ENCODE measurements at places on chromosomes 11 and 22. TPM values are rescaled to one million over a fixed set of nuclear protein-coding genes. Genes with fewer than 3 reads are reported as not detected.

PKP3 gene
- 328 TPM for total RNA-seq

MMP10 gene
- total RNA-seq = 4.2 TPM

DMC1 gene
- total RNA-seq = 1.1 TPM

MEI1 gene
- total RNA-seq = 0.13 TPM

PLEKHB1 gene
- not detected for total RNA-seq

C22orf31 gene
- total RNA-seq = not detected

BIK gene
- total RNA-seq = 56.8 TPM

ABCG4 gene
- under 0.01 TPM for total RNA-seq
